COLO829 (cell line): ENCODE measurements at places on chromosomes 1 and 21.

GRCh38 chr1:175742790-175743459 is 470 bp downstream of the TNR start:
- DNase-seq, result peak; percentile 69

GRCh38 chr1:77742011-77742555 is 17.6 kb downstream of the USP33 start:
- DNase-seq, result no peak

DNA sequence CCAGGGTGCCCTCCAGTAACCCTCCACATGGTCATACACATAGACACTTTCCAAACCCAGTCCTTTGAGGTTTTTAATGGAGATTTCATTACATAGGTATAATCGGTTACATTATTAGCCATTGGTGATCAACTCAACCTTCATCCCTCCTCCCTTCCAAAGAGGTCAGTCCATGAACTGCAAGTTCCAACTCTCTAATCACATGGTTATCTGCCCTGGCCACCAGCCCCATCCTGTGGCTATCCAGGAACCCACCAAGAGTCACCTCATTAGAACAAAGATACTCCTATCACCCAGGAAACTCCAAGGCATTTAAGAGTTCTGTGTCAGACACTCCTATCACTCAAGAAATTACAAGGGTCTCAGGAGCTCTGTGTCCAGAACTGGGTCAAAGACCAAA is 12.2 kb downstream of the ATP1A4 start:
- peak; percentile 52 for DNase-seq

DNA sequence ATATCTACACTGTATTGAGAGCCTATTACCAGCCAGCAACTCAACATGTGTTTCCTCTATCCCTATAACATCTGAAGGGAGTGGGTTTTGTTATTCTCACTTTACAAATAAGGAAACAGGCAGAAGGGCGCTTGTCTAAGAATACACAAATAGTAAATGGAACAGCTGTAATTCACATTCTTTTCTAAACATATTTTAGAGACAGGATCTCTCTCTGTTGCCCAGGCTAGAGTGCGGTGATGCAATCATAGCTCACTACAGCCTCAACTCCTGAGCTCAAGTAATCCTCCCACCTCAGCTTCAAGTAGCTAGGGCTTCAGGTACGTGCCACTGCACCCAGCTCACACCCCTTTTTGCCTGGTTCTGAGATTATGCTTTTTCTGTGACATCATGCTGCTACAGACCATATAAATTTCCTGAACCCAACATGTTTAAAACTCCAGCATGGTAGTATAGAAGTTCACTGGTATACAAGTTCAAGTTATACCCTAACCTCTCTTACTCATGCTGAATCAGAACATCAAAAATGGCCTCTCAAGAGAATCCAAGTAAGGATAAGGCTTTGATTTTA is 8.6 kb upstream of the TACSTD2 start:
- DNase-seq, result no peak

- DNase-seq, result no peak
Observed at GRCh38 chr1:204331275-204331674, 28.5 kb downstream of the PLEKHA6 start.

DNA sequence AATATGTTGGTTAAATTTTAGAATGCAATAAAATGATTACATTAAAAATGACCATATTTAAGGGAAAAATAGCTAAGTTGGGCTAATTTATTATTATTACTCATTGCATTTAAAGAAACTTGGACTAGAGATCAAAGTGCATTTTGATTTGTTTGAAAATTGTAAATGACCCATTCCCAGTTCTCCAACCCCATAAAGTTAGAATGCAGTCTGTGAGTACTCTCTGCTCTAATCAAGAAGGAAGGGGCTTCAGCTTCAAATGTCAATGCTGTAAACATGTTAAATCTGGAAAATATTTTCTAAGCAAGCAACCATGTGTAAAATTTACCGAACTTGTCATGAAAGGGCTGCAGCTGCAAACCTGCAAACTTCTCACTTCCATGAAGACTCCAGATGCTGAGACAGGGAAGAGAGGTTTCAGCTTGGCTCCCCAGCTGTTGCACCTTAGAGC is 232.7 kb downstream of the TTLL7 start:
- no peak for DNase-seq

DNA sequence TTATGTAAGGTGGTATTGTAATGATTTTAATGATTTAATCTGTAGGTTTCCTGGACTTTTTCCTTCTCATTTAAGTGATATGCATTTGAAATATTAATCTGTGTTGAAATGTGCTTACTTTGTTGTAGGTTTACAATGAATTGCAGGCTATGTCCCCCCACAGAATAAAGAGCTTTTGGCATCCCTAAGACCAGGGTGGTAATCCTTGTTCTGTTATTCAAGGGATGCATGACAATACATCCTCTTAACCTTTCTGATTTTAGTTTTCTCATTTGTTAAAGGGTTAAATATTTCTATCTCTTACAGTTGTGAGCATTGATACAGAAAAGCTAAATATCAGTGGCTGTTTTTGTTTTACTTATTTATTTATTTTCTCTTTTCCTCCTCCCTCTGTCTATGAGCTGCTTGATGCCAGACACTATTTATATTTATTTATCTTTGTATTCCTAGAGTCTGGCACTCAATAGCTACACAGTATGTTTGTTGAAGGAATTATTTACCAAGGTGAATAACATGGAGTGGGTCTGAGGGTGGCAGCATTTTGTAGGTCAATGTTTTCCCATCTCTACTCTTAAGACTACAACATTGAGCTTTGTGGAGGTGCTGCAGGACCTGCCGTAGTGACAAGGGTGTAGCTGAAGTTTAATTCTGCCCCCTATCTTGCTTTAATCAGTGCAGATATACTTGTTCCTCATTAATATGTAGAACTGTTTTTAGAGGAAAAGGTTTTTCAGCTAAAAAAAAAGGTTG is 19.9 kb upstream of the ADGRL2 start:
- no peak for DNase-seq

- no peak for DNase-seq
Observed at GRCh38 chr21:44697811-44698734, 1.1 kb downstream of the KRTAP10-12 start.

DNA sequence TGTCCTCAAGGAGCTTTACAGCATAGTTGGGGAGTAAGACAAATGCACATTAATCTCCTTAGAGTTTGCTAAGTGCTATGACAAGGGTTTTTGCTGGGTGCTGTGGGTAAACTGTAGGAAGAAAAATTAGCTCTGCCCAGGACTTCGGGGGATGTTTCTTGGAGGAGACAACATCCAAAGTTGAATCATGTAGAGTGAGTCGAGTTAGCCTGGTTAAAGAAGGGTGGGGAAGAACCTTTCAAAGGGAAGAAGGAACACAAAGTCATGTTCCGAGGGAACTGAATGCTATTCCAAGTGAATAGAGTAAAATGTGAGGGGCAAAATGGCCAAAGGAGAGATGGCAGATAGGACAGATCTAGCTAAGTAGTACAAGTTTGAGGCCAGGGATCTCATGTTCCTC is 17.1 kb downstream of the SPRTN start:
- DNase-seq, result no peak

GRCh38 chr1:39995973-39996393 is 41.0 kb downstream of the MFSD2A start:
- DNase-seq, result no peak

- DNase-seq, result no peak
Observed at GRCh38 chr1:109770331-109771095, 6.8 kb upstream of the EPS8L3 start.

GRCh38 chr1:235974616-235975015 is 90.3 kb downstream of the NID1 start:
- DNase-seq, result no peak

GRCh38 chr21:17118638-17119384 is 394.0 kb upstream of the CXADR start:
- DNase-seq, result no peak

DNA sequence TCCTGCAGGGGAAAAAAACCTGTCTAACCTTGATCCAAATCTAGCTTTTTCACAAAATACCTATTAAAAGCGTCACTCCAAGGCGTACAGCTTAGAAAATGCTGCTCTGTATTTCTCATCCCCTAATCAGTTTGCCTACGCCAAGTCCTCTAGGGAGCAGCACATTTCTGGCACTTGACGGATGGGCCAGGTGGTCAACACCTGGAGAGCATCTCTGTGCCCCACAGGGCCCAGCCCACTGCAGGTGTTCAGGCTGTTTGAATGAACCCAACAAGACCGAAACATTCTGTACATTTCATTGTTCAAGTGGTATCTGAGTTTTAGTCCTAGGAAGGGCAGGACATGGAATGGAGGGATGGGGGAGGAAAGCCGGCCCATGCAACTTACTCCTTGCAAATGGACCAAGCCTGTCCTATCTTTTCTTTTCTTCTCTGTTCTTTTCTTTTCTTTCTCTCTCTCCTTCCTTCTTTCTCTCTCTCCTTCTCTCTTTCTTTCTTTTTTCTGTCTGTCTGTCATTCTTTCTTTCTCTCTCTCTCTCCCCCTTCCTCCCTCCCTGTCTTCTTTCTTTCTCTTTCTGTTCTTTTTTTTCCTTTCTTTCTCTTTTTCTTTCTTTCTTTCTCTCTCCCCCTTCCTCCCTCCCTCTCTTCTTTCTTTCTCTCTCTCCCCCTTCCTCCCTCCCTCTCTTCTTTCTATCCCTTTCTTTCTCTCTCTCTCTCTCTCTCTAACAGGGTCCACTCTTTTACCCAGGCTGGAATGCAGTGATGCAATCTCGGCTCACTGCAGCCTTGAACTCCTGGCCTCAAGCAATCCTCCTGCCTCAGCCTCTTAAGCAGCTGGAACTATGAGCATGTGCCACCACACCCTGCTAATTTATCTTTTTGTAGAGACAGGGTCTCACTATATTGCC is 29.1 kb downstream of the IGFN1 start:
- no peak for DNase-seq

- no peak for DNase-seq
Observed at GRCh38 chr1:159699653-159700052, 14.7 kb downstream of the CRP start.

DNA sequence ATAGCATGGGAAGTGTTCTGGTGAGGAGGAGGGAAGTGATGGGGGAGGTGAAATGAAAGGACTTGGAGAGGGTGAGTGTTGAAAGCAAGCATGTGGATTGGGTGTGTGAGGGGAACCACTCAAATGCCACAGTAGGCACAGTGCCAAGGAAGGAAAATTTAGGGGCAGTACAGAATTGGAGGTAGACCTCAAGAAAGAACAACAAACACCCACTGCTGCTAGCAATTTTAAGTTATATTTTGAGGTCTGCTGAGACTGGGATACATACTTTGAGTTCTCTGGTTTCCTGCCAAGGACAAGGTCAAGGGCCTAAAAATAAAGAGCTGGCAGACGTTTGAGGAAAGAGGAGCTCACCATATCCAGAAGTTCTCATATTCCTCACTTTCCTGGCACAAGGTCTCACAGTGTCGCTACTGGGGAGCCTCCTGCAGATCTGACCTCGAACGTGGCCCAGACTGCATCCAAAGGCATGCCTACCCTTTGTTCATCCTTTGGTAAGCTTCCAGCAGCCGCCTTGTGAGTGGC is 104.0 kb downstream of the BRINP2 start:
- no peak for DNase-seq

DNA sequence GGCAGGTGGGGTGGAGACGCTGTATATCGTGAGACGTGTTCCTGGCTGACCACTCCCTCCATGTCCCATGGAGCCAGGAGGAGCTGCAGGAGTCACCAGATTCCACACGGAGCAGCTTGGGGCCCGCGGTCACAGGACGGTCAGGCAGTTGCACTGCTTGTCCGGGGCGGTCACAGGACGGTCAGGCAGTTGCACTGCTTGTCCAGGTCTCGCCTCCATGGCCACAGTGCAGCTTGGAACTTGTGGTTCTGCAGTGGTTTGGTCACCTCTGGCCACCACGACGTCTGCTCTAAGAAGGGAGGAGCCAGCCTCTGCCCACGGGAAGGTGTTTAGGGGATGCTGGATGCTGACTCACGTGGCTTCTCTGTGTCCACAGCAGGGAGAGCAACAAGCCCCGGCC is 33.0 kb downstream of the SLX9 start:
- DNase-seq, result no peak

DNA sequence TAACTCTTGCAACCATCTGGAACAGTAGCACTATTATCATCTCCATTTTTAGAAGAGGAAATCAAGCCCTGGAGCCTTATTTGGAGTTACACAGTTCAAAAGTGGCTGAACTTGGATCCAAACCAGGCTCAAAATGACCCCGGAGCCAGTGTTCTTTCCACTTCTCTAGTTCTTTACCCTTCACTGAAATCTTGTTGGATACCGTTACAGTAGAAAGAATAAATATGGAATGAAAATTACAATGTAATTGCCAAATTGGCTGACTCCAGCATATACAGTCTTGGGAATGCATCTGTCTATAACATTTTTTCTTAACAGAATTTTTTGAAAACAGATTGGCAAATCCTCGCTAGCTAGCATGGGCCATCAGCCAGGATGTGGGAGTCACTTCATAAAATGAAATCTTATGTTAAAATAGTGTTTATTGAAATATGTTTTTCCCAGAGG is 261.4 kb downstream of the CTH start:
- DNase-seq, result no peak

DNA sequence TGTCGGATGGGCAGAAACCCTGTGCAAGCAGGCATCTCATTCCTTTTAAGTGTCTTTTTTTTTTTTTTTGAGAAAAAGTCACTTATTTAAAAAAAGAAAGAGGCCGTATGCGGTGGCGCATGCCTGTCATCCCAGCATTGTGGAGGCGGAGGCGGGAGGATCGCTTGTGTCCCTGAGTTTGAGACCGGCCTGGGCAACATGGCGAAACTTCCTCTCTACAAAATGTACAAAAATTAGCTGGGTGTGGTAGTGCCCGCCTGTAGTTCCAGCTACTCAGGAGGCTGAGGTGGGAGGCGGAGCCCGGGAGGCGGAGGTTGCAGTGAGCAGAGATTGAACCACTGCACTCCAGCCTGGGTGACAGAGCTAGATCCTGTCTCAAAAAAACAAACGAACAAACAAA is 1.7 kb downstream of the GPR137B start:
- no peak for DNase-seq

GRCh38 chr1:92476071-92476631 is 10.6 kb downstream of the GFI1 start:
- DNase-seq, result no peak

DNA sequence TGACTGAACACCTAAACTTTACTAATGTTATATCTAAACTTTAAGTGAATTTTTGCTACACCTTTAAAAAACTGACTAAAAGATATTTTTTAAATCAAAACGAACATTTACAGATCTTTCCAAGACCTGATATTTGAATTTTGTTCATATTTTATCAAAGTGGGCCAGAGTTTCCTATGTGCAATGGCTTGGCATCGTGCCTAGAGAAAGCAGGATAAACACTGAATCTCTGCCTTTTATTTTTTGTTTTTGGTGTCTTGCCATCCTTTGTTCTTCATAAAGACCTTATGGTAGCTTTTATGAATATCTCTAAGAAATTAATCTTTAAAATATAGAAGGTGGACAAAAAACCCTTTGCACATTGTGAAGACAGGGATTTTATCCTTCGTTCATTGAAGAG is 25.8 kb upstream of the VPS26C start:
- DNase-seq, result no peak
